Activated T-cell treated with anti-CD3 and anti-CD28 coated beads, Interleukin-2, amount 50 U/mL, for 1 hour (primary cell): ENCODE measurements at places on chromosomes 1 and 21.

DNA sequence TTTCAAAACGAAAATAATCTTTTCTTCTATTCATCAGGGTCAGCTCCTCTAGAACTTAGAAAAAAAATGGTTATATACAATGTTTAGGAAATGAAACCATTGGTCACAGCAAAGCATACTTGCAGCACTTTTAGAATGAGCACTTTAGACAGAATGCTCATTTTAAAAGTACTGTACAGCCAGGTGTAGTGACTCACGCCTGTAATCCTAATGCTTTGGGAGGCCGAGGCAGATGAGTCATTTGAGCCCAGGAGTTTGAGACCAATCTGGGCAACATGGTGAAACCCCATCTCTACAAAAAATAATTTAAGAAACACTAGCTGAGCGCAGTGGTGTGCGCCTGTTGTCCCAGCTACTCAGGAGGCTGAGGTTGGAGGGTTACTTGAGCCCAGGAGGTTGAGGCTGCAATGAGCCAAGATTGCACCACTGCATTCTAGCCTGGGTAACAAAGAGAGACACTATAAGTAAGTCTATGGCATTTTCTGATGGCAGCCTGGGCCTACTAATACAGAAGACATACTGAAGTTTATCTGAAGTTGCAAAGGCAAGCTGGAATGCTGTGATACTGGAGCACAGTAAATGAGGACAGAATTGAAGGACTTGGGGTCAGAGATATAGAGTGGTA lies 48.9 kb upstream of the ZNF326 start:
- no peak for DNase-seq

DNA sequence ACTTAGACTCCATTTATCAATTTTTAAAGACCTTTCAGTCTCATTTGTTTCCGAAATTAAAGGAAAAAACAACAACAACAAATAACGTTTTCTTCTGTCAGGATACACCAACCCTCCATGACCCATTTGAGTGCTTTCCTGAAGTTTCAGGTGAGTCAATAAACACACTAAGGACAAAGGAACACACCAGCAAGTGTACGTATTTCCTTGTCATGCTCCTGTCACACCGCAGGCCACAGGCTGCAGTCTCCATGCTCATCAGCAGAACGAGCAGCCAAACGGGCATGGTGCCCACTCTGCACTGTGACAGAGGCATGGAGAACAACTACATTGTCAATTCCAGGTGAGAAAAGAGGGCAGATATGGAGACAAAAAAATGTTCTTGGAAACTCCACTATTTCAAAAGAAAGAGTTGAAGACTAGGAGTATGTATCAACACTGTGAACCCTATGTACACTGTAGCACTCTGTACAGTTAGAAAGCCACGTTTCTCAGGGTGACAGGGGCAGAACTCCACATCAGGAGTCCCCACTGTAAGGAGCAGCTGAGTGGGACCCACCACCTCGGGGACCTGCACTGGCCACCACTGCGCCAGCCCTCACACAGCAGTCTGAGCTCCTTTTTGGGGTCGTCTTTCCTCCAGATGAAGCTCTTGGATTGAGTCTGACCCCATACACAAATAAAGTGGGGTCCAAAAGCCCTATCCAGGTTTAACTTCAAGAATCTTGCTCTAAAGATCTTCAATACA lies 2.6 kb downstream of the PTTG1IP start:
- DNase-seq = no peak

- DNase-seq = no peak
These were observed 35.5 kb downstream of the COLGALT2 start for GRCh38 chr1:184002071-184002470.

DNA sequence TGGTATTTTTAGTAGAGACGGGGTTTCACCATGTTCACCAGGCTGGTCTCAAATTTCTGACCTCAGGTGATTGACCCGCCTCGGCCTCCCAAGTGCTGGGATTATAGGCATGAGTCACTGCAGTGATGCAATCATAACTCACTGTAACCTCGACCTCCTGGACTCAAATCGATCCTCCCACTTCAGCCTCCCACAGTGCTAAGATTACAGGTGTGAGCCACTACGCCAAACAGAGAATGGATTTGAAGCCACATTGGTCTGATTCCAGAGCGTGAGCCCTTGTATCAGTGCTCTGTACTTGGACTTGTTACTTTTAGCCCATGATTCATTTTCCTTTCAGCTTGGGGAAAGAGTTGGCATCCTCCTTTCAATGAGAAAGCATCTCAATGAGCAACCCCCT lies 14.9 kb upstream of the ZNF683 start:
- DNase-seq = no peak

GRCh38 chr1:183106746-183107145 lies 79.3 kb upstream of the LAMC2 start:
- no peak for DNase-seq

DNA sequence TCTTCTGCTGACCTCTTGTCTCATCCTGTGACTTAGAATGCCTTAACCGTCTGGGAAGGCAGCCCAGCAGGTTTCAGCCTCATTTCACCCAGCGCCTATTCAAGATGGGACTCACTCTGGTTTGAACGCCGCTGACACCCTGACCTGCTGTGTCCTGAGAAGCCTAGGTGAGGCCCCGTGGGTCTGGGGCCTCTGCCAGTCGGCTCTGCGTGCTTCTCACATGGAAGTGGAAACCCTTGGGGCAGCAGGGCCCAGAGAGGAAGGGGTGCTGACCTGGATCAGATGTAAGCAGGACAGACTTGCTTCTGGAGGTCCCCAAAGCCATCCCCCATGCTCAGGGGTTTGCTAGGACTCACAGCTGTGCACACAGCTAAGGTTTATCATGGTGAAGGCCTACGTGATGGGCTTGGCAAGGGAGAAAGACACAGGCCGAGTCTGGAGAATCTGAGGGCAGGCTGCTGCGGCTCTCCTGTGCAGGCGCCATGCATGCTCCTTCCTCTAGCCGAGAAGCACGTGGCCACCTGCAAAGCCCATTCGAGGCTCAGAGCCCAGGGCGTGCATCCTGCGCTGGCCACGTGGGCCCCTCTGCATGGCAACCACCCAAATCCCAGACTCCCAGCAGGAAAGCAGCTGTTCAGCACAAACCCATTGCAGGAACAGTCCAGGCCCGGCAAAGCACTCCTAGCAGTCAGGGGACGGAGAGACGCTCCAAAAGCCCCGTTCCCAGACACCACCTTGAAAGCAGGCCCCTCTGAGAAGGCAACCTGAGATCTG lies 3.8 kb downstream of the TRPM2 start:
- no peak for DNase-seq

- no peak for DNase-seq
These were observed 15.3 kb downstream of the INKA2 start for GRCh38 chr1:111723871-111724270.

GRCh38 chr1:107196973-107197562 lies 56.2 kb downstream of the NTNG1 start:
- no peak for DNase-seq

GRCh38 chr1:18630511-18631495 lies at the start of gene PAX7:
TSS of gene PAX7 (plus strand) at chr1:18630846. CDS start at chr1:18631604, 758 bp downstream.
- DNase-seq = no peak

- no peak for DNase-seq
These were observed 32.0 kb upstream of the PSEN2 start for GRCh38 chr1:226838456-226838855.

DNA sequence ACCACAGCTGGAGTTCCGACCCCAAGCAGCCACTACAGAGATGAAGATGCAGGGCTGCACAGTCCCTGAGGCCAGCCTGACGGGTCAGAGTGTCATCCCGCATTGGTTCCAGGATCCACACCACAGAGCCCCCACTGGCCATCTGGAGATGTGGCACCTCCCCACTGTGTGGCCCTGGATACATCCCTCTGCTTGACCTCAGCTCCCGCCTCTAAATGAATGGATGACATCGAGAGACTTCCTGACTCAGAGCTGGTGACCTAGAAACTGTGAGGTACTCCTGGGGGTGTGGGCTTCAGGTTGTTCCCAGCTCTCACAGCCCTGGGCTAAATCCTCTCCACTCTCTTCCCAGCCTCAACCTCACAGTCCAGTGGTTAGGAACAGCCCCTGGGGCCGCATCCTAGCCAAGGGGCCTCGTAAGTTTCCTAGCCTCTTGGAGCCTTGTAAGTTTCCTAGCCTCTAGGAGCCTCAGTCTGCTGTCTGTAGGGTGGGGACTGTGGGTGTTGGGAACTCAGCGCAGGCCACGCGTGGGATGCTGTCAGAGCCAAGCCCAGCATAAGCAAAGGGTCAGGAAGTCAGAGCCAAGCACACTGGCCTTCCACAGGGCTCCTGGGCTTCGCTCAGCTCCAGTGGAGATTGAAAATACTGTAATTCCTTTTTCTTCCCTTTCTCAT lies 87.5 kb upstream of the RUNX3 start:
- no peak for DNase-seq

DNA sequence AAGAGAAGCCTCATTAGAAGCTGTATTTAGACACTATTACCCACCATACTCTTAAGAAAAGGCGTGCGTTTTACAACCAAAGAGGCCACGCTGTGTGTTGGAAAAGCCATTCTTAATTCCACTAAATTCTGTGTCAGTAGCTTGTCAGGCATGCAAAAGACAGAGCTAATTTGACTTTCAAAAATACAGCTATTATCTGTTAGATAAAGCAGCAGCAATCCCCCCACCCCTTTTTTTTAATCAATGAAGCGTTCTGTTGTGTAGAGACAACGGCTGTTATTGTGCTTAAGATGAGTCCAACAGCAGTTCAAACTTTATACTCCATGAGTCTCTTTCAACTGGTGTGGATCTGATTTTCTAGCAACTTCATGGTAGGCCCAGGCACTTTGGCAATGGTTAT lies 43.5 kb downstream of the PLA2G4A start:
- no peak for DNase-seq

DNA sequence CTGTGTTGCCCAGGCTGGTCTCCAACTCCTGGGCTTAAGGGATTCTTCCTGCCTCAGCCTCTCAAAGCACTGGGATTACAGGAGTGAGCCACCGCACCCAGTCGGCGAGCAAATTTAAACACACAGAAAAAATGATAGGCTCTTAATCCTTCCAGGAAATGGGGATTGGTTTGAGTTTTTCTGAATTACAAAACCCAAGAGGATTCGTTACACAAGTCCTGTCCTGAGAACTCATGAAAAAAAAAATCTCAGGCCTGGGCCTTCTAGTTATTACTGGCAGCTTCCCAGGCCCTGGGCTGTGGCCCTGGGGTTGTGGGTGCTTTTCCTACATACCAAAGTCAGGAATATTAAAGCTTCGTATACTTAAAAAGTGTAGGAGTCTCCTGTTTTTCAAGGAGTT lies 6.3 kb upstream of the IFNGR2 start:
- no peak for DNase-seq

- DNase-seq = no peak
These were observed 133.2 kb upstream of the ZBTB40 start for GRCh38 chr1:22318279-22318981.

DNA sequence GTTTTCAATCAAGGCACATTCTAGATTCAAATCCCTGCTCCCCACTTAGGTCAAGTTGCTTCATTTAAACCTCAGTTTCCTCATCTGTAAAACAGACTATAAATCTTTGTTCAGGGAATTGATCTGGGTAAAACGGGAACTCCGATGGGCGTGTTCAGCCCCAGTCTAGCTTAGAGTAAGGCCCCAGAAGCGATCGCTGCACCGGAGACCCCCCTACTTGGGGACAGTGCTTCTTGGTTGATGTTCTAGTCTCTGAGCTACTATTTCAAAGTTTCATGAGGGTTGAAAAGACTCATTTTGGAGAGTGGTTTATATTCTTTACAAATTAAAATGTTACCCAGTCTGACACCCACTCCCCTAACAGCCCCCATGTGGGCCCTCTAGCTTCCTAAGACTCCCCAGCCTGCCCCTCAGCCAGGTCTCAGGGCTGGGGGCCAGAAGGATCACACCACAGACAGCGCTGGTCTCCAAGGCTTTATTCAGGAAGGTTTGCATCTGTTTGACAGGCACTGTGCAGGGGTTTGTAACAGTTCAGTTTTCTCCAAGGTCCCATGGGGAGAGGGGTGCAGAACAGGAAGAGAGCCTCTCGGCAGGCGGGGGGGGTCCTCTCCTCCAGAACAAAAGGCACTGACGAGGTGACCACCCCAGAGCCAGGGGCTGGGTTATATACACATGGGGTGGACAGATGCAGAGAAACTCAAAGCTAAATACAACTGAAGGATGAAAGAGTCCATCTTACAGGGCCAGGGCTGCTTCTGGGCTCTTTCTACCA lies 82.9 kb downstream of the STUM start:
- no peak for DNase-seq

DNA sequence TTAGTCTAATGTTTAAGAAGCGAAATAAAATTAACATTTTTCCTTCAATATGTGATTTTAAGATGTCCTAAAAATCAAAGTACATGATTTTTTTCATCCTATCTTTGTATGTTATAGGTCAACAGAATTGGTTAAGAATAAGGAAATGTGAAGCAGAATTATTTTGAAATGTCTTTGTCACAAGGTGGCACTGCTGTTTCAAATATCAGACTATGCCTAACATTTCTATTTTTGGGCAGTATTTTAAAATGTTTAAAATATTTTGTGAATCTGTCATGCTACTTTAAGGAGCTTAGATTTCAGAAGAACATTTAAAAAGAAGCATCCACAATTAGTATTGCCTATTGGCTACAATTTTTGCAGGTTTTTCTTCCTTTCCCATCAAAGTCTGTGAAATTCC lies 38.7 kb downstream of the AMY1C start:
- DNase-seq = no peak

- DNase-seq = no peak
These were observed 6.7 kb upstream of the ADARB1 start for GRCh38 chr21:45067462-45068285.
